ENCODE measurements at places on chromosomes 11 and 22.

GRCh38 chr11:60347084-60347797, 20.2 kb downstream of the MS4A6E start:
- DNase-seq, result no peak

DNA sequence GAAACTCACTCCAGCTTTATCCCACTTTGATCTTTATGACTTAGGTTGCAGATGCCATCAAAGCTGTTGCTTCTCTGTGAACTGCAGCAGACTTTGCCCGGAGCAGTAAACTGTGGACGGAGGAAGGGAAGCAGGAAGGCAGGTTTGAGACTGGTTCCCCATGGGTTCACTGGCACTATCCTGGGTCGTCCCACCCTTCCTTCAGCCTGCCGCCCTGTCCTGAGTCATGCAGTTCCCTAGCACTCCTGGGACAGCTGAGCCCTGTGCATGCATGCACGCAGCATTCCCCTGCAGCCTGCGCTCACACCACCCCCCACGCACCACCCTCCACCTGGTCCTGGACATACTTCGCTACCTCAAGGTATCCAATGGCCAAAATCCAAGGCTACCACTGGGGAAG, 23.5 kb upstream of the P2RY2 start:
- no peak for DNase-seq

GRCh38 chr22:20383538-20383937, 10.4 kb upstream of the ZNF74 start:
- no peak for DNase-seq

- DNase-seq, result no peak
Measured at GRCh38 chr11:33895752-33896137, 3.9 kb upstream of the LMO2 start.

DNA sequence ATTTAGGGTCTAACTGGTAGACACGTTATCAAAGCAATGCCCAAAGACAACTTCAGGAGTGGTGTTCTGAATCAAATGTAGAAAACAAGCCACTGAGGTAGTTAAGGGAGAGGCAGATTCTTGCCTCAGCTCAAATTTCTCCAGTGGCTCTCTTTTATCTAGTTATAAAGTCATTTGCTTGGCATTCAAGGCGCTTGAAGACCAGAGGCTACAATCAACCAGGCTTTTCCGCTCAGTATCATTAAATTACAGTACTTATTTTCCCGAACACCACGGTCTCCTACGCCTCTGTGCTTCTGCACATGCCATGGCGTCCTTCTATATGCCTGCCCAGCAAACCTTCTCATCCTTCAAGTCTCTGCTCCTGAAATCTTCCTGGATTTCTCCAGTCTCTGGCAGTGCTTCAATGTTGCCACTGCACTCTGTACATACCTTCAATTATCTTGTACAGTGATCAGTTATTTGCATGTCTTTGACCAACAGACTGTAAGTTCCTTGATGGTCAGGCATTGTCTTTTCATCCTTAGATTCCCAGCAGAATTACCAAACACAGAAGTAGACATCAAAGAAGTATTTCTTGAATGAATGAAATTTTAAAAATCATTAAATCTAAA, 1.4 kb downstream of the POGLUT3 start:
- no peak for DNase-seq

GRCh38 chr22:35422936-35423335, 23.0 kb downstream of the MCM5 start:
- no peak for DNase-seq

- DNase-seq, result no peak
Measured at GRCh38 chr11:26070714-26071380, 261.1 kb upstream of the ANO3 start.

- DNase-seq, result no peak
Measured at GRCh38 chr11:17385492-17385891, 3.0 kb downstream of the KCNJ11 start.

GRCh38 chr11:45872651-45873356, 12.6 kb upstream of the MAPK8IP1 start:
- DNase-seq, result no peak

All from activated T-cell treated with anti-CD3 and anti-CD28 coated beads for 4 hours (primary cell).